Smooth muscle cell of the brain vasculature (primary cell): ENCODE measurements at places on chromosomes 2 and 18.

DNA sequence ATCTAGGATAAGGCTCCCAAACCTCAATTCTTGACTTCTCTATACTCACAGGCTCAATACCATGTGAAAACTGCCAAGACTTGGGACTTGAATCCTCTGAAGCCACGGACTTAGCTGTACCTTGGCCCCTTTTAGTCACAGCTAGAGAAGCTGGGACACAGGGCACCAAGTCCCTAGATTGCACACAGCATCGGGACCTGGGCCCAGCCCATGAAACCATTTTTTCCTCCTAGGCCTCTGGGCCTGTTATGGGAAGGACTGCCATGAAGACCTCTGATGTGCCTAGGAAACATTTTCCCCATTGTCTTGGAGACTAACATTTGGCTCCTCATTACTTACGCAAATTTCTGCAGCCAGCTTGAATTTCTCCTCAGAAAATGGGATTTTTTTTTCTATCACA is 1011.8 kb upstream of the DDX18 start:
- no peak for DNase-seq

GRCh38 chr2:170504810-170505145 is 210.4 kb upstream of the SP5 start:
- no peak for DNase-seq

DNA sequence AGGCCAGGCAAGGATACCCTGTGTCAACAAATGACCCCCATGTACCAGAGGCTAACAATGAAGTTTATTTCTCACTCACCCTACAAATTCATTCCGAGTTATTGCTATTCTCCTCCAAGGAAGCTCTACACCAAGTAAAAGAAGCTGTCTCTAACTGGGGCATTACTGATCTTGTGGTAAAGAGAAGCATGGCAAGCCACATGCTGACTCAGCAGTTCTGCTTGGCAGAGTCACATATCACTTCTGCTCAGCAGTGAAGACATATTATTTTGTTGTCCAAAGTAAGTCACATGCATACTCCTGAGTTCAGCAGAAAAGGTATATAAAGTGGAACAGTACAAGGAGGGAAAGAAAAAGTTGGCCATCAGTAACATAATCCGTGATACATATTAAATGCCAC is 315.8 kb downstream of the GULP1 start:
- DNase-seq = no peak

GRCh38 chr2:12764849-12765605 is 48.3 kb downstream of the TRIB2 start:
- DNase-seq = no peak

- no peak for DNase-seq
Measured at GRCh38 chr2:148865512-148865911, 9.5 kb upstream of the KIF5C start.

DNA sequence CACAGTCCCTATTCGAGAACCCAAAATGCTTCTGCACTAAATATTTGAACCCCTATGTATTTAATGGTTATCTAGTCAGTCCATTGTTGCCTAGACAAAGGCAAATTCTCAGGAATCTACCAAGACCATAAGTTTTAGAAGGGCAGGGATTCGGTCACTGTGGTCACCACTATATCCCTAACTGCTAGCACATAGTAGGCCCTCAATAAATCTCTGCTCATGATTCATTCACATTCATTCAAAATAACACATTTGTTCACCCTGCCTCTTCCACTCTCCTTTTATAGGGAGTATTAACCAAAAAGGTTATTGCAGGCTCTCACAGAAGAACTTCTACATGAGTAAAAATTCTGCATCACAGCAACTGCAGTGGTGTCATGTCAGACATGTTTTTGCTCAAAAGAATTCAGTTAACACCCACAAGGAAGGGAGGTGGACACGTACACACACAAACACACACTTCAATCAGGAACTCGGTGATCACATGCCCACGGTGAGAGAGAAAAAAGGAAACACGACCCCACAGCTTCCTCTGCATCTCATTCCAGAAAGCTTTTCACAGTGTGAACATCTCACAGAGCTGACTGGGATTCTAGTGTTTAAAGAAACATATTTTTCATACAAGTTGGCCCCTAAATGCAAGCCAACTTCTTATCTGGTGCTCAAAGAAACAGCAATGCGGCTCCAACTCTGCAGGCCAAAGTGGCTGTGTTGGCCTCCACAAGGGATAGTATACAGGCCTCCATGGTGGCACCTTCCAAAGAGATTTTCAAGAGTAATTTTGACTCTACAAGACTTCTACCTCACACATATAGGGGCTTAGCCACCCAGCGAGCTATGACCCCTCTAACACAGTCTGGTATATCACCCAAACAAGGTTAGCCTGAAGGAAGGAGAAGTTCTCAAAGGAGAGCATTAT is 98.0 kb downstream of the ANKRD44 start:
- DNase-seq = no peak
